ENCODE measurements at places on chromosomes 6 and 20. TPM values are rescaled to one million over a fixed set of nuclear protein-coding genes. Genes with fewer than 3 reads are reported as not detected.
A peak's percentile ranks its signal among the peaks of the same experiment; 100 is the strongest.

GRCh38 chr6:124800222-124800621 lies 162.0 kb upstream of the RNF217 start:
- no peak for DNase-seq

EGFL8 gene
- 9.8 TPM for total RNA-seq

SLC35F1 gene
- total RNA-seq, result not detected

DNA sequence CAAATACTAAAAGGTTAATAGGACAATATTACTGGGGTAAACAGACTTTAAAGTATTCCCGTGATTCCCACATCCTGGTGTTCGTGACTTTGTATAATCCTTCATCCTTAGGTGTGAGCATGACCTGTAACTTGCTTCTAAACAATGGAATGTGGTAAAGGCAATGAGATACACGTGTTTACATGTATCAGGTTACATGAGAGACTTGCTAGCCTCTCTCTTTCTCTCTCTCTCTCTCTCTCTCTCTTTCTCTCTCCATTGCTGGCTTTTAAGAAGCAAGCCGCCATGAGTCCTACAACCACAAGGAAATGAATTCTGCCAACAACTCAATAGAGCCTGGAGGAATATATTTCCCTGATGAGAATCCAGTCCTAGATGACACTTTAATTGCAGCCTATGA lies 83.9 kb upstream of the LGSN start:
- DNase-seq, result no peak

IL20RA gene
- total RNA-seq, result not detected

GRCh38 chr6:107571354-107571753 lies 81.4 kb downstream of the SOBP start:
- DNase-seq, result no peak

DNA sequence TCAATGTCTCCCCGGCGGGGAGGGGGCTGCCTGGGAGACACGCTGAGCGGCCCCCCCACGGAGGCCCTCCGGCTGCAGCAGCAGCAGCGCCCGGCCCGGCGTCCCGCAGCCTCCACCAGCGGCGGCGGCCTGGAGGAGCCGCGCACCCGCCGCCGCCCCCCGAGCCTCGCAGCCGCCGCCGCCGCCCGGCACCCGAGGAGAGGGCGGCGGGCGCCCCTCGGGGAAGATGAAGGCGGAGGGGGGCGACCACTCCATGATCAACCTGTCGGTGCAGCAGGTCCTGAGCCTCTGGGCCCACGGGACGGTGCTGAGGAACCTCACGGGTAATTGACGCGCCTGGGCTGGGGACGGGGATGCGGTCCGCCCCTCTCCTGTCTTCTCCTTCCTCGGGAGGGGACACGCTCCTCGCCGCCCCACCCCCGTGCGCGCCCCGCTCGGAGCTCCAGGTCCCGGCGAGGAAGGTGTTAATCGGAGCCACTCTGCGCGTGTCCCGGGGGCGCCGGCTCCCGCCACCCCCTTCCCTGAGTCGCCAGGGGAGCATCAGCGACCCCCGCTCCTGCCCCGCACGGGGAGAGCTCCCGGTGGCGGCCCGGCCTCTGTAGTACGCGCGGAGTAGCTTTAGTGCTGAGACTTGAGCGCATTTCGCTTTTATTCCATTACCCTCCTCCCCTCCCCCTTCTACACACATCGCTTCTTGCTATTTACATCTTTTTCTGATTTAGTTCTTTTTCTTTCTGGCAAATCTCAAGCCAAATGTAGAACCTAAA lies 686 bp downstream of the TMEM170B start:
- peak; percentile 36 for DNase-seq

- DNase-seq, result no peak
These were observed 46.4 kb upstream of the CAP2 start for GRCh38 chr6:17347012-17347411.

RHAG gene
- not detected for total RNA-seq

- DNase-seq, result no peak
These were observed 4.0 kb downstream of the RPP21 start for GRCh38 chr6:30348957-30349356.

GRCh38 chr6:109393886-109394281 lies 11.6 kb upstream of the CD164 start:
- no peak for DNase-seq

BPIFB1 gene
- total RNA-seq, result not detected

- no peak for DNase-seq
These were observed 128.6 kb upstream of the PLCB4 start for GRCh38 chr20:8940326-8940725.

DNA sequence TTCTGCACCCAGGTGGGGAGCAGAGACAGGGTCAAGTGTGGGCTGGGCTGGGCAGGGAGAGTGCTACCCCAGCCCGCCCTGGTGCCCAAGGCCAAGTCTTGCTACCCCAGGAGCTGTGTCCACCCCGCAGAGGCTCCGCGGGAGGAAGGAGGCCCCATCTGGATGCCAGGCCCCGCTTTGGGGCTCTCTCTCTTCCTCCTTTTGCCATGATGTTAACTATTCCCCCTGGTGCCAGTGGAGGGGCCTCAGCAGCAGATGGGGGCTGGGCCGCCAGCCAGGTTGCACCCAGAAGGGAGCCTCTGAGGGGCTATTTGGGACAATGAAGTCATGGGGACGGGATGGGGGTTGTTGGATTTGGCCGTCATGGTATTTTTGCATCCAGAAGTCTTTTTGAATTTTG lies 9.3 kb downstream of the SLC17A9 start:
- no peak for DNase-seq

DNA sequence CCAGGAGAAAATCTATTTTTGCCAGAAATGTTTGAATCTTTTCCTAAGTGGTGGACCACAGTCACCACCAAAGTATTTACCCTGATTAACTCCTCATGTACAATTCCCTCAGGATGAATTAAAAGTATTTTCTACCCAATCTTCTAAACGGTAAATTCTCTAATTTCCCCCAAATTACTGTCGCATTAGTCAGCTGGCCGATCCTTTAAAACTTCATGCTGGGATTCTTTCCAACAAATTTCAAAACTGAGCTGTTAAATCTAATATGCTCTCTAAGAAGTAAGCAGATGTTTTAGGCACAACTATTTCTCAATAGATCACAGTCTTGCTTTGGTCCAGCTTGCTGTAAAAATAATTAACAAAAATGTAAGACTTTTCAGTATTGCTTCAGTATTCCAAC lies 447.2 kb downstream of the FRK start:
- DNase-seq, result no peak

RBM24 gene
- not detected for total RNA-seq

UNC5CL gene
- total RNA-seq, result 1.1 TPM

DNA sequence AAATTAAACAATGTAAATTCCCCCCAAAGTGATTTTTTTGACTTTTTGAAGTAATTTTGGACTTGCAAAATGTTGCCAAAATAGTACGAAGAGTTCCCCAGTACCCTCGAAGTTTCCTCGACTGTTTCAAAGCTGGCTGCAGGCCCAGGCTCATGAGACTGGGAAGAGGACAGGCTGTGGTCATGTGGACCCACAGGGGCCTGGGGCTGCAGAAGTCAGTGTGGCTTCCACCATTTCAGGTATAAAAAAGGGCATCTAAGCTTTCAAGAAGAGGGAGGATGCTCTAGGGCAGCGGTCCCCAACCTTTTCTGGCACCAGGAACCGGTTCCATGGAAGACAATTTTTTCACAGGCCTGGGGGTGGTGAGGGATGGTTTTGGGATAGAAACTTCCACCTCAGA lies 75.0 kb downstream of the PTPN1 start:
- no peak for DNase-seq

DNA sequence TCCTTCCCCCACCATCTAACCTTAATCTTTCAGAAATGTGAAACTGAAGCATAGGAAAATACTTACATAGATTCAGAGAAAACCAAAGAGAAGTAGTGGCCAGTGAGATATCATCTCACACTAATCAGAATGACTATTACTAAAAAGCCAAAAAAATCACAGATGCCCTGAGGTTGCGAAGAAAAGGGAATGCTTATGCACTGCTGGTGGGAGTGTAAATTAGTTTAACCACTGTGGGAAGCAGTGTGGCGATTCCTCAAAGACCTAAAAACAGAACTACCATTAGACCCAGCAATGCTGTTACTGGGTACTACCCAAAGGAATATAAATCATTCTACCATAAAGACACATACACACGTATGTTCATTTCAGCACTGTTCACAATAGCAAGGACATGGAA lies 9.2 kb upstream of the PREX1 start:
- no peak for DNase-seq

APOBEC2 gene
- total RNA-seq, result not detected

- peak; percentile 66 for DNase-seq
These were observed 60.9 kb downstream of the ATXN1 start for GRCh38 chr6:16700202-16700915.

SAMD3 gene
- 22.1 TPM for total RNA-seq

GRCh38 chr6:121826156-121826810 lies 390.8 kb downstream of the GJA1 start:
- no peak for DNase-seq

DNA sequence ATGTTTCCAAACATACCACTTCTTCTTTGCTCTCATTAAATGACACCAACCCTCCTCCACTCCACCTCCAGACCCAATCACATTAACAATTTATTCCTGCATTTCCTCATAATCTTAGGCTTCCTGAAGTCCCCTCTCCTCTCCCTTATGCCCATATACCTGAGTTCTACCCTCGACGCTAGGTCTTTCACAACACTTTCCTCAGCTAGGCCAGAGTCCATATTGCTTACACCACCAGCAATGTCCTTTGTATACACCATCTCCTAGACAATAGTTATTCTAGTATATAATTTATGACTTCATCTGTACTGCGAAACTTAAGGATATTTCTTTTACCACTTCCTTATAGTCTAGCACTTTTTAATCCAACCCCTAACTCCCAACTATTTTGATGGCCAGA lies 47.7 kb downstream of the SIM1 start:
- DNase-seq, result no peak

DNA sequence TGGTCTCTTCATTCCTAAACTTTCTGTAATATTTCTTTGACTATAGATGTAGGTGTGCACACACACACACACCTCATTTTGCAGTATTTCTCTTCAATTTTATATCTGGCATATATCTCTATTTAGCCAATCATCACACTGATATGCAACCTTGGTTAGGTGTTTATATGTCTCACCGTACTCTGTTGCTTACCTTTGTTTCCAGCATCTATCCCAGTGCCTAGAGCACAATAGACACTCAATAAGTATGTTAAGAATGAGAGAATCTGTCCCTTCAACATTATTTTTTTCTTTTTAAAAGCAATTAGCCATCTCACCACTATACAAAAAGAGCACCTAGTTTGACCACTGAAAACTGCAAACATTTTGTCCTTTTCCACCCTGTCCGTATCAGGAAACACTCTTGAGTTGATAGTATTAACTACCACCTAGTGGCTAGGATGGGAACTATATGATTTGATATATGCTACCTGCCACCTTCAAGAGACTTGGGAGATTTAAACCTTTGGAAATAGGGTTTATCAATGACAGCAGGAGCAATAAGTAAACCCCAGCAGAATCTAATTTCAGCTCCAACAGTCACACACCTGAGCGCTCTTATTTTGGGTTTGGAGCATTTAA lies 48.7 kb upstream of the RSPO3 start:
- no peak for DNase-seq

DNA sequence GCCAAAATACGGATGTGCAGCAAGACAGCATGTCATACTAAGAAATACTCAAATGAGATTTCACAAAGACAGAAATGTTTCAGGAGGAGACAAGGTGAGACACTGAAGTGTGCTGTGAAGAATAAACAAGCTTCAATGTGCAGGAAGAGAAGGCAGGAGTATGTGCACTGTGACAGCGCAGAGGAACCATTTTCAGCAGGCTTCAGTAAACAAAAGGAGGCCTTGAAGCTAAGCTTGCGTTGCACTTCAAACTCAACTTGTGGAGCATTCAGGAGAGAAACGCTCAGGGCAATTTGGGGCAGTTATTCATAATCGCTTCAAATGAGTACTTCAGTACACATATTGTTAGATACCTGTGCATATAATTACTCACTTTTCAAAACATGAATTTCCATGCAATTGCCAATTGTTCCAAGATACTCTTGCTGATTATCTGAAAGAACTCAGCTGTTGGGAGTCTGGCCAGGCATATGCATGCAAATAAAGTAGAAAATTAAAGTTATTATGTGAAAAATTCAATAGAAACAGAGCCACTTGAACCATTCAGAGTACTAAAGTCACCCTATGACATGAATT lies 234.2 kb upstream of the OPRM1 start:
- no peak for DNase-seq

DNA sequence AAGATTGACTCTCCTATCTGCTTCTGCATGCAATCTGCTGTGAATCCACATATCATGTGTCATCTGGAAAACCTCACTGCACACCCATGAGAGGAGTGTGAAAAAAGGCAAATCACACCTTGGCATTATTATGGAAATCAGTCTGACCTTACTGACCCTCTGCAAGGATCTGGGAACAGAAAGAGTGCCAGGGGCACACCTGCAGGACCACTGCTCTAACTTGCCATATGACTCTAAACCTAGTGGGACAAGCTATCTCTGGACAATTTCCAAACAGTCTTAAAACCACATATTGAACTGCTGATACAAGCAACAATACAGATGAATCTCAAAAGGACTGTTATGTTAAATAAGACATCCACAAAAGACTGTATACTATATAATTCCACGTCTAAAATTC lies 50.3 kb downstream of the ABHD12 start:
- DNase-seq, result no peak

FKBP1C gene
- total RNA-seq, result 2.7 TPM

DNA sequence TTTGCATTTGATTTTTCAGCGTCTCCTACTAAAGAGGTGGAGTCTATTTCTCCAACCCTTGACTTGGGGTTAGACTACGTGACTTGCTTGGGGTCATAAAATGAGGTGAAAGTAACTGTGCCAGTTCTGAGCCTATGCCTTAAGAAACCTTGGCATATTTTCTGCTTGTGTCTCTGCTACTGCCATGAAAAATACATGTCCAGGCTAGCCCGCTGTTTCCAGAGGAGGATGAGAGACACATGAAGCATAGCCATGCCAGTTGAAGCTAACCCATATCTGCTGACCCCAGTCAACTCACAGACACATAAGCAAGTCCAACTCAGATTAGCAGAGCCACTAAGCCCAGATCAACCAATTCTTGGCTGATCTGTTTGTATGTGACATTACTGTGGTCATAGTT lies 38.7 kb downstream of the SCP2D1 start:
- no peak for DNase-seq

- DNase-seq, result no peak
These were observed 89.4 kb upstream of the SIRPA start for GRCh38 chr20:1805816-1806215.

DNA sequence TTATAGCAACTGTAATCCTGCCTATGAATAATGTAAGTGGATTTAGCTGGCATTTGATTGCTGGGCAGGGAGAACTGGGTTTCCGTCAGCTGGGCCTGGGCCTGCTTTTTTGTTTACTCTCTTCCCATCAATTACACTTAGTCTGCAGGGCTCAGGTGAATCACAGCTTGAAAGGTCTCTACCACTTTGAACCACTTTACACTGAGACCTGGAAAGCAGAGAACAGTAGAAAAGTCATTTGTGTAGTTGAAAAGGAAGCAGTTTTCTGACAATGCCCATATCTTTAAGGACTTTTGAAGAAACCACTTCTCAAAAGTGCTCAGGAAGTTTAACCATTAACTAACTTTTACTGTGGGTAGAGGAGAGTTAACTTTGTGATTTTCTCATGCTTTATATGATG lies 315.4 kb upstream of the SASH1 start:
- no peak for DNase-seq

All from activated CD8-positive, alpha-beta T cell treated with anti-CD3 and anti-CD28 coated beads, Interleukin-2, amount 10 ng/mL, durations not matched to agents 7 days and 5 days (primary cell).